ENCODE measurements at places on chromosomes 7 and 10. TPM values are rescaled to one million over a fixed set of nuclear protein-coding genes. Genes with fewer than 3 reads are reported as not detected.

Gene HIP1
- total RNA-seq: 28.3 TPM

Gene CALCR
- total RNA-seq: 0.28 TPM

Gene CNTNAP2
- total RNA-seq: not detected

Gene WDR86
- 41.5 TPM for total RNA-seq

Gene SEC23IP
- total RNA-seq: 37.3 TPM

Gene AKR1C8
- not detected for total RNA-seq

Gene FKBP6
- total RNA-seq: not detected

Gene GNAT3
- not detected for total RNA-seq

DNA sequence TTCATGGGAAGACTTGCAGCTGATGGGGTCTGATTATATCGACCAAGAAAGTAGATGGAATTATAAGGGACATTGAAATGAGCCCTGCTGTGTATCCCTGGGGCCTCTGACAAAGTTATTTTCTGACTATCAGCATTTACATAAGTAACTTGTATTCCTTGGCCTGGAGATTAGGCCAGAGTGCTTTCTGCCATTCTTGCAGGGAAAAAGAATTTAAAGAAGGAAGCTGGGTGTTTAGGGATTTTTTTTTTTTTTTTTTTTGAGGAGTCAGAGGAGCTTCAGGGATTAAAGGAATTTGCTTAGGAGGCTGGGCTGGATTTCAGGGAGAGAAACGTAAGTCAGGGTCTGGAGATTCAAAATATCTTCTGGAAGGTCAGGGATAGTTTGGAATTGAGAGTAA lies 4.6 kb downstream of the SPAM1 start:
- no peak for DNase-seq

GRCh38 chr10:24435374-24435773 lies 226.4 kb downstream of the KIAA1217 start:
- no peak for DNase-seq

DNA sequence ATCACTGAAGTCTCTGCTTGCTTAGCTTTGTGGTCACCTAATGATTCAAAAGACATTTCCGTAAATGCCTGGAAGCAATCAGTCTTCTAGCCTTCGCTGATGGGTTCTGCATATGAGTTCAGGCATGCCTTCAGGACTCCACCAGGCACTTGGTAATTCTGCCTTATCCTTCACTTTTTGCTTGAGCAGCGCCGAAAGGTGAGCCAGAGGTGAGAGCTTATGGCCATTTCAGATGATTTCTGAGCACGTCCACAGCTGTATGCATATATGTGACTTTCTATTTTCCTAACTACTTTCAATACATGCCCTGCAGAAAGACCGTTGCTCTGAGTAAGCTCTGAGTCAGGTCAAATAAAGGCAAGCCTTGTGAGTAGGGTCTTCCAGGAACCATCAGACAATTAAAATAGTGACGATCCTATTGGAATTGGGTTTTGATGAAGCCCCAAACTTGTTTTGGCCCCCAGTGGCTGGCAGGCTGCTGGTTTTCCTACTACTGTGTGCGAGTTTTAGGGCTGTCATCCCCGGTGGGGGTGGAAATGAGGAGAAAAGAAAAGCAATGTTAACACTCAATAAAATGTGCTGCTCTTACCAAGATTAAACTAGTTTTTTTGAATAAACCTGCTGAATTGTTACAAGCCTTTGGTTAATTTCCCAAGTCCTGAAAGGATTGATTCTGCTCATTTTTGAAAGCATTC lies 154.4 kb upstream of the AKR1E2 start:
- no peak for DNase-seq

GRCh38 chr10:84552478-84552877 lies 224.1 kb downstream of the CCSER2 start:
- DNase-seq: no peak

DNA sequence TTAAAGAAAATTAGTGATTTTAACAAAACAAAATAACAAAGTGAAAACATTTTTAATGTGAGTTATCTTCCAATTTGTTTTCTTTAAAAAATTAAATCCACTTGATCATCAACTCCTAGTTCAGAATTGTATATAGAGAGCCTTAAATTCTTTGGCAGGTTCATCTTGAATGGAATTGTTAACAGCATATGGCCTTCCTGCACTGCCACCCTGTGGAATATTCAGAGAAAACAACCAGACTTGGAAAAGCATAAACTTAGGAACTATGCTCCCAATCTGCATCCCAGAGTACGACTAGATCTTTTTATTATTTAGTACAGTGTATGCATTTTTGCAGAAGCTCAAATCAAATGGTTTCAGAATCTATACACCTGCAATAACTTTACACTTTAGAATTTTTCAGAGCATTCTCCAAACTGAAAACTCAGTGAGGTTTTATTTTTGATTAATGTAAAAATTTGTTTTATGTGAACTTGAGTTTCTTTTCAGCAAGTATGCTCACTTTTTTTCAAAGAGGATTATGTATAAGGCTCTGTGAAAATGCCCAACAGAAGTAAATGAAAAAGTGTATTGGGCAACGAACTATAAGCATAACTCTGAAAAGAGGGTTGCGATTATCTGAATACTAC lies 44.9 kb upstream of the ANK3 start:
- DNase-seq: no peak

DNA sequence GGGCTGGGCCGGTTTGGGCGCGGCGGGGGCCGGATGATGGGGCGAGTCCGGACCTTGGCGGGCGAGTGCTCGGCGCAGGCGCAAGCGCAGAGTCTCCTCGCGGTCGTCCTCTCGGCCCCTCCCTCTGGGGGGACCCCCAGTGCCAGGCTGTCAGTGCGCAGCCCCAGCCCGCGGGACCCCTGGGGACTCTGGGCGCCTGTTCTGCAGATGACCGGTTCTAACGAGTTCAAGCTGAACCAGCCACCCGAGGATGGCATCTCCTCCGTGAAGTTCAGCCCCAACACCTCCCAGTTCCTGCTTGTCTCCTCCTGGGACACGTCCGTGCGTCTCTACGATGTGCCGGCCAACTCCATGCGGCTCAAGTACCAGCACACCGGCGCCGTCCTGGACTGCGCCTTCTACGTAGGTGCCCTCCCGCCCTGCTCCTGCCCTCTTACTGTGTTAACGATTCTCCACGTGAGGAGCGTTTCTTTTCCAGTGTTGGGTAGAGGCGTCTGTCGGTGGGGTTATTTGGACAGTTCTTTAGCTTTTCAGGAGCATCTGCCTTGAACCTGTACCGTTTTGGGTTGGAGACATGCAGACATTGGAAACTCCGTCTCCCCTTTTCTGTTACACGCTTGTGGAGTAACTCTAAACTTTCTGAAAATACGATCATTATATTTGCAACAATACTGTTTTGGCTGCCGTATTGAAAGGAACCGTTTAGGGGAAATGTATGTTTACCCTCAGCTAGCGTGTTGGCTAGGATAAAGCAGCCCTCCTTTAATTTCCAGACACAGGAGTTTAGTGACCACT lies 706 bp downstream of the BUB3 start:
- DNase-seq: no peak

DNA sequence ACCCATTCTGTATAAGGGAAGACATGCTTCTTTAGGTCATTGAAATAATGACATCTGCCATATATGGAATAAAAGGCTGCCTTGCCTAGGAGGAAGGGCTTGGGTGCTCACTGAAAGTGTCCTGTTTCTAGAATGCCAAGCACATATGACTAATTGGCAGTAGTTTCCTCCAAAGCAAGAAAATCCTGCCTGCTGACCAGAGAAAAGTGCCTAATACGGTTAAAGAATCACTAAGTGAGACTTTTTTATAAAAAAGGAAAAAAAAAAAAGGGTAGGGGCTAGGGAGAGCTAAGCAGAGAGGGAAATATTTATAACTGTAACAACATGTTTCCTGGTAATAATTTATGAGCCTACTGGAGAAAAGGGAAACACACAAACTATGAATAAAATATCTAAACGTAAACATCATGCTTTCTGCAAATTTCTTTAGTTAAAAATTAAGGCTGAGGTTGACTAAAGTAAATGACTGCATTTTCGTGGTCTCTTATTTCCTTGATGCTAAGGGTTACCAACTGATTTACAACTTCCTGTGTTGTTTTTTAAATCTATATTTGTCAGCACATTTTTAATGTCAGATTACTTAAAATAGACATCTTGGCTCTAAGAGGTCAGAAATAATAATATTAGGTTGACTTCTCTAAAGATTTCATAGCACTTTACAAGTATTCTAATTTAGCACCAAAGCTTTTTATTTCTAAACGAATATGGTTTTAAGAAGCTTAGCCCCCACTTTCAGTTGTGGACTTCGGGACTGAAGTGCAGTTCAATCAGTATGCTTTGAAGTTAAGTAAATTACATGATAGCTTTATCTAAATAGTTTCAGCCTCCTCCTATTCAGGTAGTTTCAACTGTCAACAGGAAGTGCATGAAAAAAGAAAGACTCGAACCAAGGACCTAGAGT lies 89.6 kb downstream of the CABCOCO1 start:
- DNase-seq: no peak

- no peak for DNase-seq
Observed at GRCh38 chr7:48259463-48260280, 88.4 kb downstream of the ABCA13 start.

GRCh38 chr7:140008755-140009610 lies 53.8 kb downstream of the PARP12 start:
- no peak for DNase-seq

- no peak for DNase-seq
Observed at GRCh38 chr10:44974628-44975430, 3.8 kb downstream of the DEPP1 start.

DNA sequence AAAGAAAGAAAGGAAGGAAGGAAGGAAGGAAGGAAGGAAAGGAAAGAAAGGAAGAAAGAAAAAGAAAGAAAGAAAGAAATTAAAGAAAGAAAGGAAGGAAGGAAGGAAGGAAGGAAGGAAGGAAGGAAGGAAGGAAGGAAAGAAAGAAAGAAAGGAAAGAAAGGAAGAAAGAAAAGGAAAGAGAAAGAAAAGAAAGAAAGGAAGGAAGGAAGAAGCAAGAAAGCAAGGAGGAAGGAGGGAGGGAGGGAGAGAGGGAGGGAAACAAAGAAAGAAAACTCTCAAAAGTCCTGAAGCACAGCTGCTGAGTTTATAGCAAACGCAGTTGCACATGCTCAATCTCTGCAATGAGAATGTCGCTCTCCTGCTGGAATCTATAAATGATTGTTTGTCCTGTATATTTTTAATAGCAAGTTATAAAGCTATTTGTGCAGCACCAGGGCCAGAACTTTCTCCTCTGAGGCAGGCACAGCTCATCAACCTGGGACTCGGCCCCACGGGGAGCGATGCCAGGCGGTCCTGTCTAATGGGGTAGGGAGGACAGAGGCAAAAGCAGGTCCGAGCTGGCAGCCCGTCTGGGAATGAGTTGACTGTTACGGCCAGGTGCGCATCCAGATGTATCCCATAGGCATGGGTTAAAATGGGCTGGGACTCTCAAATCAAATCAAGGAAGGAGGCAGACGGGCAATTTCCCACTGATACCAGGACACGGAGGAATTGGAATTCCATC lies 118.0 kb upstream of the PFKP start:
- no peak for DNase-seq

- DNase-seq: no peak
Observed at GRCh38 chr10:126314863-126315493, 73.3 kb downstream of the ADAM12 start.

DNA sequence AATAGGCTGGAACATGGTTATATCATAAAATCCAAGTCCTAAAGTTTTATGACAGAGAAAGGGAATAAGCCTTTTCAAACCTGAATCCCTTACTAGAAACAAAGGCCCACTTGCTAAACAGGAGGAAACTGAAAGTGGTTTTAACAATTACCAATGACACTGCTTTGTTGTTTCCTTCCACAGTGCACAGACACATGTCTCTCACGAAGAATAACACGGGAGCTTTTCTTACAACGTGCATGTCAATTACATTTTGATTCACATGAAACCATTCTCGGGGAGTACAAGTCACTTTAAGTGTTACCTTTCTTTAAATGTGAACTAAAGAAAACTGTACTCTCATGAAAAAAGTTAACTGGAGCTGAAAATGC lies 1.4 kb downstream of the MRPS33 start:
- no peak for DNase-seq

DNA sequence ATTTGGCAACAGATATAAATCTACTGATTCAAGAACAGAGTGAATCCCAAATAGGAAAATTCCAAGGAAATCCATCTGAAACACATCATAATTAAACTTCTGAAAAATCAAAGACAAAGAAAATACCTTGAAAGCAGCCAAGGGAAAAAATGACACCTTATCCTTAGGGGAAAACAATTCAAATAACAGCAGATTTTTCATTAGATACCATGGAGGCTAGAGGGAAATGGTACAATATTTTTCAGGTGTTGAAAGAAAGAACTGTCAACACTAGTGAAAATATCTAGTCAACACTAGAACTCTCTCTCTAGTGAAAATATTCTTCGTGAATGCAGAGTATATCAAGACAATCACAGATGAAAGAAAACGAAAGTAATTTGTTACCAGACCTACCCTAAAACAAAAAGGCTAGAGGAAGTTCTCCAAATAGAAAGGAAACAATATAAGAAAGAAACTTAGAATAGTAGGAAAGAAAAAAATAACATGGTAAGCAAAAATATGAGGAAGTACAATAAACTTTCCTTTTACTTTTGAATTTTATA lies 5.7 kb upstream of the FAM241B start:
- no peak for DNase-seq

- DNase-seq: no peak
Observed at GRCh38 chr7:65390588-65390987, 16.9 kb downstream of the ZNF92 start.

Data from omental fat pad (tissue), 4 donors.